ENCODE measurements at places on chromosomes 6 and 20. TPM values are rescaled to one million over a fixed set of nuclear protein-coding genes. Genes with fewer than 3 reads are reported as not detected.

The TMEM200A gene
- total RNA-seq = 0.42 TPM

The OR2J2 gene
- not detected for total RNA-seq

DNA sequence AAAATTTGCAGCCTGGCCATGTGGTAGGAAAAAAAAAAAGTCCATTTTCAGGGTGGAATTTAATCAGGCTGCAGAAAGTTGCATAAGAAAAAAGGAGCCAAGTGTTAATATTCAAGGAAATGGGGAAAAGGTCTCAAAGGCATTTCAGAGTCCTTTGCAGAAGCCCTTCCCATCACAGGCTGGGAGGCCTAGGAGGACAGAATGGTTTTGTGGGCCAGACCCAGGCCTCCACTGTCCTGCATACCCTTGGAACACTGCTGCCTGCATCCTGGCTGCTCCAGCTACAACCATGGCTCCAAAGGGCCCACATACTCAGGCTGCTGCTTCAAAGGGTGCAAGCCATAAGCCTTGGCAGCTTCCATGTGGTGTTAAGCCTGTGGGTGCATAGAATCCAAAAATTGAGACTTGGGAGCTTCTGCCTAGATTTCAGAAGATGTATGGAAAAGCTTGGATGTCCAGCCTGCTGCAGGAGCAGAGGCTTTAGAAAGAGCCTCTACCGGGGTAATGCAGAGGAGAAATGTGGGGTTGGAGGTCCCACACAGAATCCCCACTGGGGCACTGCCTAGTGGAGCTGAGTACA is 239.0 kb upstream of the STXBP5 start:
- no peak for DNase-seq

GRCh38 chr6:2750832-2751231 is at the start of gene MYLK4:
Gene MYLK4 (minus strand): TSS chr6:2750922. CDS start chr6:2749294, 1,628 bp downstream.
- DNase-seq = no peak

DNA sequence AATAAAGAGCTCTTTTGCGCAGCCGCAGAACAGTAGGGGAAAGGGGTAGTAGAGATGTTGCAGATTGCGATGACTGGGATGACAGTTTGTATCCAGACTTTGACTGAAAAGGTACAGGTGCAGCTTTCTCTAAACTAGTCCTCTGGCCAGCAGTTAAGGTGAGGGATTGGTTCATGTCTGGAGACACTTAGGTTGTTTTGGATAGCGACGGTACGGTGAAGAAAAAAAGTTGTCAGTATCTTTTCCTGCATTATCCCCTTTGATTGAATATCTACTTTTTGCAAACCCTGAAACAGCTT is 537 bp downstream of the PRR3 start:
- no peak for DNase-seq

The FGD2 gene
- total RNA-seq = 4.9 TPM

DNA sequence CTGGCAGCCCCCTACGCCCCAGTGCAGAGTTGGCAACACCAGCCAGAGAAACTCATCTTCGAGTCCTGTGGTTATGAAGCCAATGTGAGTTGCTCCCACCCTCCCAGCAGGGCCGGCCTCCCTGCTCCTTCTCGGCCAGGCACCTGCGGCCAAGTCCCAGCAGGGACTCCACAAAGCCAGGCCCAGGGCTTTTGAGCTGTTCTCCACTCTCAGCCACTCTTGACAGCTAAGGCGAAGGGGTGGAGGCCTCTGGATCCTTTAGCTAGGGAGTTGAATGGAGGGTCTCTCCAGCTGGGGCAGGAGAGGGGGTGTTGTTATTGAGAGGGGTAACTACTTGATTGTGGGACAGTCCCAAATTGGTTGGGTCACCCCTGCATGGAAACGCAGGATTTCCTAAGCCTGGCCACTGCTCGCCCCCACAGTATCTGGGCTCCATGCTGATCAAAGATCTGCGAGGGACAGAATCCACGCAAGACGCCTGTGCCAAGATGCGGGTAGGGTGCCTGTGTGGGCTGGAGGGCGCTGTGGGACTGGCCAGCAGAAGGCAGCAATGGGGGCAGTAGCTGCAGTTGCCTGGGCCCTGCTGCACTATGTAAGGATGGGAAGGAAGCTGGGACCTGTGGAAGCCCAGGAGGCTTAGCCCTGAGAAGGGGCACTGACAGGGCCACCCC is 58.3 kb downstream of the TCP11 start:
- DNase-seq = no peak

The SRMS gene
- total RNA-seq = not detected

The SAPCD1 gene
- total RNA-seq = 1.5 TPM

- no peak for DNase-seq
These were observed 1.8 kb downstream of the EPHA7 start for GRCh38 chr6:93417421-93418013.

GRCh38 chr6:30394139-30394538 is 49.2 kb downstream of the RPP21 start:
- no peak for DNase-seq

- no peak for DNase-seq
These were observed 98.6 kb upstream of the GPR6 start for GRCh38 chr6:109879521-109879920.

The MYLK4 gene
- total RNA-seq = 0.28 TPM

GRCh38 chr6:7006515-7007191 is 101.1 kb upstream of the RREB1 start:
- DNase-seq = no peak

GRCh38 chr6:63023726-63024125 is 187.5 kb upstream of the FKBP1C start:
- no peak for DNase-seq

GRCh38 chr6:137894779-137895385 is 27.8 kb downstream of the TNFAIP3 start:
- DNase-seq = no peak

Data from heart left ventricle (tissue), 16 donors.